ENCODE measurements at places on chromosomes 3 and 15. TPM values are rescaled to one million over a fixed set of nuclear protein-coding genes. Genes with fewer than 3 reads are reported as not detected.

The SLC2A2 gene
- total RNA-seq, result not detected

The NR2C2 gene
- 54.3 TPM for total RNA-seq

The FEM1B gene
- 130 TPM for total RNA-seq

The MST1R gene
- total RNA-seq, result 4.9 TPM

The TRPM1 gene
- total RNA-seq, result not detected

The CELSR3 gene
- under 0.01 TPM for total RNA-seq

The MUSTN1 gene
- total RNA-seq, result 35.2 TPM

The MORC1 gene
- not detected for total RNA-seq

The SI gene
- total RNA-seq, result not detected

The TMIE gene
- total RNA-seq, result 2.1 TPM

The RTP1 gene
- not detected for total RNA-seq

The CTXND1 gene
- 0.07 TPM for total RNA-seq

The CACNA2D3 gene
- 0.83 TPM for total RNA-seq

The NUP210 gene
- 3.5 TPM for total RNA-seq

The SV2B gene
- 0.26 TPM for total RNA-seq

The FRMD5 gene
- total RNA-seq, result 1.0 TPM

The SLC22A14 gene
- not detected for total RNA-seq

The HIGD2B gene
- not detected for total RNA-seq

The SNX4 gene
- total RNA-seq, result 32.4 TPM

The KIF7 gene
- 17.3 TPM for total RNA-seq

The ETFA gene
- 106 TPM for total RNA-seq

The CYP11A1 gene
- total RNA-seq, result 1.1 TPM

The AQP9 gene
- total RNA-seq, result 0.69 TPM

The TMCO5A gene
- total RNA-seq, result not detected

The OSBPL10 gene
- 40.5 TPM for total RNA-seq

The ARGFX gene
- not detected for total RNA-seq

The CKMT1A gene
- not detected for total RNA-seq

The CPN2 gene
- 0.15 TPM for total RNA-seq

The RASGRF1 gene
- 3.4 TPM for total RNA-seq

The LDHAL6B gene
- total RNA-seq, result not detected

The CAND2 gene
- total RNA-seq, result 12.0 TPM

The CD200R1L gene
- not detected for total RNA-seq

The ZBTB47 gene
- total RNA-seq, result 34.3 TPM

The FBXO40 gene
- not detected for total RNA-seq

The ZDHHC23 gene
- 0.29 TPM for total RNA-seq

The RARRES1 gene
- 60.4 TPM for total RNA-seq

The POC1A gene
- 4.8 TPM for total RNA-seq

The GDPGP1 gene
- 15.0 TPM for total RNA-seq

The SOX14 gene
- not detected for total RNA-seq

The PLA2G4E gene
- total RNA-seq, result not detected

The PPP1R14D gene
- total RNA-seq, result not detected

The GPR176 gene
- total RNA-seq, result 5.5 TPM

The SCN11A gene
- total RNA-seq, result not detected

The FSTL1 gene
- total RNA-seq, result 1,355 TPM

The PLCH1 gene
- 0.29 TPM for total RNA-seq

The SPESP1 gene
- total RNA-seq, result 6.8 TPM

The FANCD2OS gene
- total RNA-seq, result not detected

The UBAP1L gene
- 5.0 TPM for total RNA-seq

The UBXN7 gene
- total RNA-seq, result 32.8 TPM

The CCR3 gene
- total RNA-seq, result not detected

All from uterus (tissue), 4 donors.